ENCODE measurements at places on chromosomes 11 and 22.

GRCh38 chr11:14357881-14358728 lies 878 bp downstream of the RRAS2 start:
- DNase-seq = no peak

GRCh38 chr22:43399338-43399979 lies 12.4 kb upstream of the MPPED1 start:
- no peak for DNase-seq

GRCh38 chr22:41198027-41198580 lies 7.0 kb upstream of the L3MBTL2 start:
- no peak for DNase-seq

- DNase-seq = no peak
Measured at GRCh38 chr11:36392196-36392595, 96.1 kb downstream of the PRR5L start.

- DNase-seq = no peak
Measured at GRCh38 chr22:46674367-46674781, 54.2 kb downstream of the GRAMD4 start.

- DNase-seq = no peak
Measured at GRCh38 chr11:10436224-10436623, 18.8 kb upstream of the AMPD3 start.

DNA sequence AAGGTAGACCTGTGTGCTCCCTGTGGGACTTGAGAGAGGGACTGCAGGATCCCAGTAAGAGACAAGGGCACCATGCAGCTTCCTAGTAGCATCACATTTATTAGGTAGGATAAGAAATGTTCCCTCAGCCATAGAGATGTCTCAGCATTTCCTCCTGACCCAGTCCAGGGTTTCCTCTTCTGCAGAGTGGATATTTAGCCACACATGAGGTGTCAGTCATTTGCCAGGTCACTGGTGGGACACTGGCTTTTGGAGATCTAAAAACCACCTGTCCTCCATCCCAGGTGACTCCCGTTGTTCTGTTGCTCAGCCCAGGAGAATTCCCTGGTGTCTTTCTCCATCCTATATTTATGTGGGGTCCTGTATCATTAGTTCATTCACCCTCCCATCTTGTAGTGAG lies 117.5 kb upstream of the NNMT start:
- no peak for DNase-seq

GRCh38 chr11:2789791-2790567 lies 90.2 kb upstream of the KCNQ1OT1 start:
- DNase-seq = no peak

DNA sequence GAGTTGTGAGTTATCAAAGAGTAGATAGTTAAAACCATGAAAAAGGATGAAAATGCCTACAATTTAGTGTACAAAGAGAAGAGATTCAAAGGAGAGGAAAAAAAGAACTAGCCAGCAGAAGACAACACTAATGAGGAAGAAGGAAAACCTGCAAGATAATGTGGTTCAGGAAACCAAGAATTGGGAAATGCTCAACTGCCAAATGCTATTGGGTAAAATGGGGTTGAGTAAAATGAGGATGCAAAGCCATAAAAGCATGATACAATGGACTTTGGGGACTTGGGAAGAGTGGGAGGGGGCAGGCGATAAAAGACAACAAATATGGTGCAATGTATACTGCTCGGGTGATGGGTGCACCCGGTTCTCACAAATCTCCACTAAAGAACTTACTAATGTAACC lies 7.6 kb upstream of the OR52K2 start:
- no peak for DNase-seq

- no peak for DNase-seq
Measured at GRCh38 chr11:94558468-94558867, 8.7 kb upstream of the PIWIL4 start.

Measured in GM04504 (cell line).